ENCODE measurements at places on chromosomes 2 and 18.

DNA sequence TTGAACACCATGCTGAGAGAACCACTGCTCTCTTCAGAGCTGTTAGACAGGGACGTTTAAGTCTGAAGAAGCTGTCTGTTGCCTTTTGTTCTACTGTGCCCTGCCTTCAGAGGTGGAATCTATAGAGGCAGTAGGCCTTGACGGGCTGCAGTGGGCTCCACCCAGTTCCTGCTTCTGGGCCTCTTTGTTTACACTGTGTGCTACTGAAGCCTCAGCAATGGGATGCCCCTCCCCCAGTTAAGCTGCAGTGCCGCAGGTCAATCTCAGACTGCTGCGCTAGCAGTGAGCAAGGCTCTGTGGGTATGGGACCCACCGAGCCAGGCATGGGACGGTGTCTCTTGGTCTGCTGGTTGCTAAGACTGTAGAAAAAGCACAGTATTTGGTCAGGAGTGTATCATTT is 162.3 kb upstream of the NXPH2 start:
- DNase-seq = no peak

GRCh38 chr2:217360111-217360510 is 500.2 kb upstream of the TNP1 start:
- no peak for DNase-seq

DNA sequence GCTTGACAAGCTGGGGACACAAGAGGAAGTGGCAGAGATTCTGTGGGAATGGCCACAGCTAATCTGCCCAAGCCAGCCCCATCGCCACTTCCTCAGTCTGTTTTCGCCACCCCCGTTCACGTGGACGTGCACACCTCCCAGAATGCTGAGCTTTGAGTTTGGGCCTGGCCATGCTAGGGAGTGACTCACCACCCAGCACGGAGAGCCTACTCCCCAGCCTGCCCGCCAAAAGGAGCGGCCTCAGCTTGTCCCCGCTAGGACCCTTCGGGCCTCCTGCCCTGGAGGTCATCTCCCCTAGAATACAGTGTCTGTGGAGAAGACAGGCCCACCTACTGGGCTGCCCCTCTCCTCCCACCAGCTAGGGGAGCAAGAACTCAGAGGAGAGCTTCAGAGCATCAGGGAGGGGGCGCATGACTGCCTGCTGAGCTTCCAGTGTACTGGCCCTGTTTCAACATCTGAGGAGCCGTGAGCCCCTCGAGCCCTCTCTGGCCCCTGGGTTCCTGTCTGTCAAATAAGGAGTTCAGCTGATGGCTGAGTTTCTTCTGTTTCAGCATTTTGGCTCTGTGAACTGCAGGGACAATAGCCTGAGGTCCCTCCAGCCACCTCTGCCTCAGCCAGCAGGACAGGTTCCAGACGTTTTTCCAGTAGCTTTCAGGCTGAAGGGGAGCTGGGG is 5.1 kb downstream of the SLC35F6 start:
- DNase-seq = no peak

DNA sequence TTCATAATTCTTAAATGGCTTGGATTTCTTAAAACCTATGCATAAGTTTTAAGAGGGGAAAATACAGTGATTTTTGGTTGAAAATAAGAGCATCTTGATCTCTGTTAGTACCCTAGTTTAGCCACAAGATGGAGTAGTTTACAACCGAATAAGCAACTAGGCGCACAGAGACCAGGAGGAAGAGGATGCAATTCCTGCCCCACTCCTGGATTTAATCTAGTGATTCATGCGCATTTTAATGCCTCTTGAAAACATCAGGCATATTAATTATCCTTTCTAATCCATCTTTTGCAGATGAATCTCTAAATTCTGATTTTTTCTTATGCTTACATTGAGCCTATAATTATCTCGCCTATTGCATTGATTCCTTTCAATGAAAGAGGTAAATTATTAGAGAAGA is 76.7 kb downstream of the MRPS9 start:
- DNase-seq = no peak

DNA sequence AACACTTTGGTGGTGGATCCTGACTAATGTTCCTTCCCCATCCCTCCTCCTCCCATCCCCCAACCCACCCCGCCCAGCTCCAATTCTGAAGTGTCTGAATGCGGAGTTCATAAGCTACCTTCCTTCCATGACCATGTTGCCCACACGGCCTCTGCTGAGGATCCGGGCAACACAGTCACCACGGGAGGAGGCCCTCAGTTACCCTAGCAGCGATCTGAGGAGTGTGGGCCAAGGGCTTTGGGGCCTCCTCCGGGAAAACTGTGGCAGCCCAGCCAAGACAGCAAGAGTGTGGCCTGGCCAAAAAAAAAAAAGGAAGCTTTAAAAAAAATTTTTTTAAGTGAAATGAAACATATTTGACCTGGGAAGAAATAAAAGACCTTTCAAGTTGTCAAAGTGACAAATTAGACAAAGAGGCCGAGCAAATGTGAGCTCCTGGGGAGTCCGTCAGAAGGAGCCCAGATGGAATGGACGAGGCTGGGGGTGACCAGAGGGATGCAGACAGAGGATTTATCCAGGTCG is 169.0 kb upstream of the PKDCC start:
- no peak for DNase-seq

DNA sequence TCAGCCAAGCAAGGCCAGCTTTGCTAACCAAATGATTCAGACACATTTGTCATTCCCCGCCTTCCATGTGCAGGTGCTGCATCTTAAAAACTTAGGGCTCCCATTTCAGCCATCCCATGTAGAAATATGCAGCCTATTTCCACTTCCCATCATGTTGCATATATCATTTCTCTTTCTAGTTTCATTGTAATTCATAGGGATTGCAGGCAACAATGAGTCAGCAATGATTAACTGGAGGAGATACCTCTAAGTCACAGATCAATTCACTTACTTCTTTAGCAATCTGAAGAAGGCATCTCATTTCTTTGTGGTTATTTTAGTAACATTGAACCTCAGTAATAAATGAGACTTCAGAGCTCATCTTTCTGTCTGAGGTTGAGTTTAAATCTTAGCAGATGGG is 276.1 kb upstream of the PKDCC start:
- DNase-seq = no peak

DNA sequence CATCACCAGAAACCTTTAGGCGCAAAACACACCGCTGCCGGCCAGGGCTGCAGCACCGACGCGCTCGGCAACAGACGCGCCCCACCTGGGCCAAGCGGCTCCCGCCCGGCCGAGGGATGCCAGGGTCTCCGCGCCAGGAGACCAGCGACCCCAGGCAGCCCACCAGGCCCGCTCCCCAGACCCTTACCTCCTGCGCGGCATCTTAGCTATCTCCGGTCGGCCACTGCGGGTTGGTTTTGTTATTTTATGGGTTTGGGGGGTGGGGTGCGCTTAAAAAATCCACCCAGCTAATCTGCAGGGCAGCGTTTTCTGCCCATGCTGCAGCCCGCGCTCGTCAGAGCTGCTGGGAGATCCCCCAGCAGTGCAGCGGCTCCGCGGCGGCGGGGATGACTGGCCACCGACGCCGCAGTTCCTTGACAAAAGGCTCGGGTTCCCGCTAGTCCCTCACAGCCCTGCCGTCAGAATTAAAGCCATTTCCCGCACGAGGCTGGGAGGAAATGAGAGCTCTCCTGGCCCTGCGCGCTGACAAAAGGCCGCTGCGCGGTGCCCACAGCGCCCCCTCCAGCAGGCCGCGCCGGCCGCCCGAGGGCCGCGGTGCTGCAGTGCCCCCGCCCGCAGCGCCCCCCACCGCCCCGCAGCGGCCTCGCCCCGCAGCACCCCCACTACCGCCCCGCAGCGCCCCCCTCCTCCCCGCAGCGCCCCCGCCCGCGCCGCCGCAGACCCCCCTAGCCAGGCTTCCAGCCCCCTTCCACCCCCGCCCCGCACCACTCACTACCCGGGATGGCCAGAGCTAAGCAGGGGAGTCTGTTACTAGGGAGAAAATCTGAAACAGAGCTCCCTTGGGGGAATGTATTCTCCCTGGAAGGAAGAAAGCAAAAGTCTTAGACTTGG is at the start of gene ADD2:
TSS of gene ADD2 (minus strand) at position 502 of the 891 bp plus-strand sequence. CDS start 61,792 bp downstream, outside the sequence.
- DNase-seq = no peak

GRCh38 chr2:224958873-224959272 is 83.4 kb downstream of the DOCK10 start:
- DNase-seq = no peak

GRCh38 chr2:209900638-209901037 is 101.8 kb upstream of the RPE start:
- DNase-seq = no peak

DNA sequence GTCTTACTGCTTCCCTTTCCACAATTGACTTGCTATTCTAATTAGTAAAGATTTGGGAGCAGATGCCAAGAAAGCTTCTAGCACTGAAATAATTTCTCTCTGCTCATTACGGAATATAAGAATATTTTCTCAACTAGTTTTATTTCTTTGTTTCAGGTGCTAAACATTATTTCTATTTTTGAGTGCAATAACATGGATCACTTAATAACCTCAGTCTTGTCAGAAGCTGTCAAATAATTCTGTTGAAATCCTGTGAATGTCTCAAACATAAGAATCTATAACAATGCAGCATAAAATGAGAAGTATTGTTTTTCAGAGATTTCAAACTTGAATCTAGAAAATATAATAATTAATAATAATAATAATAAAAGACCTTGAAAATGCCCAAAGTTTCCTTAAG is 1221.0 kb downstream of the DSC3 start:
- no peak for DNase-seq

DNA sequence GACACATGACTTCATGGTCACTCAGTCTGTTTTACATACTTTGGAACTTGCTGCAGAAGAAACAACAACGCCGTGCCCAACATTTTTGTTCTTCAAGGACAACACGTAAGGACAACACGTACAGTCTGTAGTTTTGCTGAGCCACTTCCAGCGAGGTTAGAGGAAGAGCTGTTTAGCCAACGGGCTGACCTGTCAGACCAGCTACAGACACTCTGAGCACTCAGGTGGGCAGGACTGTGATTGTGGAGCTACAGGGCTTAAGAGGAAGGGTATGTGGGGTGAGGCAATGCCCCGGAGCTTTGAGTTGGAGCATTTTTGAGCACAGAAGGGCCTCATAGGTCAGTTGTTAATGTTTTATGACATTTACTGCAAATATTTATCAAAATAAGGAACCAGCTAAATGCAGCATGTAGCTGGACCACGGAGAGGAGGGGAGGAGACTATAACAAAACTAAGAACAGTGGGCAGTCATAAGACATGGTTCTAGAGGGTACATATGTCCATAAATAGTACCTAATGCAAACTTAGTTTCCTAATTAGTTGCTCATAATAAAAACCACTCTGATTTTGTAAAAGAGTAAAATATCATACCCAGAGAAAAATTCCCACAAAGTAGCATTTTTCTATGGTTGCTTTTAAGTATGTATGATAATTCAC is 26.3 kb upstream of the NPC1 start:
- no peak for DNase-seq

GRCh38 chr2:139730197-139730596 is 950.0 kb upstream of the NXPH2 start:
- DNase-seq = no peak

DNA sequence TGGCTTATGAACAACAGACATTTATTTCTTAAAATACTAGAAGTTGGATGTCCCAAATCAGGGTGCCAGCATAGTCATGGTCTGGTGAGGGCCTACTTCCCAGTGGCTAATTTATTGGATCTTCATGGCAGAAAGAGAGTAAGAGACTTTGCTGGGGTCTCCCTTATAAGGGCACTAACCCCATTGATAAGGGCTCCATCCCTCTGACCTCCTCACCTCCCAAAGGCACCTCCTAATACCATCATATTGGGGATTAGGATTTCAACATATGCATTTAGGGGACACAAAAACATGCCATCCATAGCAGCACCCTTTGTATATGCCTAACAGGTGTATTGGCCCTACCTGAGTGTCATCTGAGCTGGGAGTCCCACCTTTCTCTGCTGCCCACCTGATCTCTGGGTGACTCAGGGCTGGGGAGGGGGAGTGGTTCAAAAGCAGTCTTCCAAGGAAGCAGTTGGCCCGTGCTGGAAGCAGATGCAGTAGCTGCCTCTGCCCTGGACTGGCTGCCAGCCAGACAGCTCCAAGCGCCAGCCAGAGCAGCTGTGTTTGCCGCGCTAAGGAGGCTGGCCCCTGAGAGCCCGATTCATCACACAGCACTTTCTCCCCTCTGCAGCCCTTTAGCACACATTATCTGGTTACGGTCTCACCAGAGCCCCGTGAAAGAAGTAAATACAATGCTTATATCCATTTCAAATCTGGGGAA is 84.6 kb downstream of the SMAD7 start:
- no peak for DNase-seq

DNA sequence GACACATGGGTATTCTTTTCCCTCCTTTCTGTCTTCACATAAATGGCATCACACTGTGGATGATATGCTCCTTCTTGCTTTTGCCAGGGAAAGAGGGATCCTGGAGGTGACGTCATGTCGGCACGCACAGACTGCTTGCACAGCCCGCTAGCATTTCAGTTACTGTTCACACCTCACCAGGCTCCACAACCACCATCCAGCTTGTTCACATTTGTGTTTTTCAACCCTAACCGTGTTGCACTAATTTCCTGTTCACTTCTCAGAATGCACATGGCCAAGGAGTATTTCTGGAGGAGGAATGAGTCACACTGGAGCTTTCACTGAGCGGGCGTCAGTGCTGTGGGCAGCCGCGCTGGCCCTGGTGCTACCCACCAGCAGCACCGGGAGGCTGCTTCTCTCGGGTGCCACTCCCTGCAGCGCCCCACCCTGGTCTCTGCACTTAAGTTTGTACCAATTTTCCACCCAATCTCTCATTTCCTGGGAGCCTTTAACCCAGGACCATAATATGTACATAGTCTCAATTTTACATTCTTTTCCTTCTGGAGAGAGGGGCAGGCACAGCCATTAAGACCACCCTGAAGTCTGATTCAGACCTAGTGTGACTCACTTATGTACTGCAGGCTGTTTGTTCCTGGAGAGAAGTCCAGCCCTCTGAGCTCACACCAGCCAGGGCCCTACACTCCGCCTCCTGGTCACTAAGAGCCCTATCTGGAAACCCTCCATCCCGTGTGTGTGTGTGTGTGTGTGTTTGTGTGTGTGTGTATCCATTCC is 65.1 kb downstream of the MBP start:
- no peak for DNase-seq

DNA sequence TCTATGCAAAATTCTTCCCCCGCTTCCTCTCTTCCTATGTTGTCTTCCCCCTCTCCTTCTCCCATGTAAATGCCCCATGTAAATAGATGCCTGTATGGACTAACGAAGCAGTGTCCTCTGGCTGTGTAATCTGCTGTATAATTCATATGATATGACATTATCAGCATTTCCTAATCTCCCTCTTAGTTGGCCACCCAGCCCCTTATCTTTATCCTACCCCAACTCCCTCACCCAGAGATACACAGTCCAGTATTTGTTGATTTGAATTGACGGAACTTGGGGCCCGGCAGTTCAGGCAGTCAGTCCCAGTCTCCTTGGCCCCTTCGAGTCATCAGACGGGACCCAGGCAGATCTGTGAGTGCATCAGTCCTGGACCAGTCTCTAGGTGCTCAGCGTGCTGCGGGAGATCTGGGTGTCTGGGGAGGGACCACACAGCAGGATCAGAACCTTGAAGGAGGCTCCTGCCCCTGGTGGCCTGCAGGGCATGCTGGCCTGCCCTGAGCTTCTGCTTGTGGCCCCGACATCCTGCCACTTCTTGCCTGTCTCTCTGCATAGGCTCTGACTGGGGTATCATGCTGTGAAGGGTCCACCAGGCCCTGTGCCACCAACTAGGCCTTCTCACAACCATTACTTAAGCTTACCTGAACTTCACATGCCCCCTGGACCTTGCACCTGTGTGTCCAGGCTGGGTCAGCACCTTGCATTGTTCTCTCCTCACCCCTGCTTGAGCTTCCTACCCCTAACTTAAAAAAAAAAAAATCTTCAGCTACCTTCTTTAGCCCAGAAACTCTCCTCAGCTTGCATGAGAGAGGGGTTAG is 88.1 kb upstream of the ATL2 start:
- DNase-seq = no peak

Data from NCI-H1436 treated with DMSO at 0.1 percent for 48 hours (cell line).